ENCODE measurements at places on chromosomes 6 and 20. TPM values are rescaled to one million over a fixed set of nuclear protein-coding genes. Genes with fewer than 3 reads are reported as not detected.

GRCh38 chr6:84457276-84457675, 229.8 kb upstream of the CEP162 start:
- DNase-seq, result no peak

DNA sequence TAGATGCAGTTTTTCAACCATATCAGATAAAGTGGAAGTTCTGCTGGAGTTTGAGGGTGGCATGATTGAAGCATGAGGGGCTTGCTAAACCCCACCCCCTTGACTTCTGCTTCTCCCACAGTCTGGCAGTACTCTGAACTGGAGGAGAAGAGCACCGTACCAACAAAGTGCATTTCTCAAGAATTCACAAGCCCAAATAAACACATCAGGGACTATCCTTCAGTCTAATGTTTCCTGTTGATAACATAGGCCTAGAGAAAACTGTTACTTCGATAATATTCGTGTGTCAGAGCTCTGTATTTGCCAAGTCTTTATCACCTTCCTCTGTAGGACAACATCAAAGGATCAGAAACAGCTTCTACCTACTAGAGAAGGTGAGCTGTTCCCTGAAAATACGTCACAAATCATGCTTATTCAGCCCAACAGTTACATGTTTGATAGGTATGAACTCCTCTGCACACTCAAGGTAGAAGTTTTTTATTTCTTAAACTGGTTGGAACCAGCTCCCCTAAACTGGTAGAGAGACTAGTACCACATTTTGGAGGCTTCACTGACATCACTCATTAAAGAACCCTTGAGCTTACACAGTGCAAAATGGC, 153.2 kb upstream of the PRND start:
- DNase-seq, result no peak

MACROD2 gene
- 25.8 TPM for total RNA-seq

CALHM4 gene
- total RNA-seq, result 0.22 TPM

- DNase-seq, result no peak
Observed at GRCh38 chr6:34005901-34006531, 139.9 kb downstream of the GRM4 start.

GRCh38 chr6:10695086-10695657, 400 bp downstream of the PAK1IP1 start:
- no peak for DNase-seq

DNA sequence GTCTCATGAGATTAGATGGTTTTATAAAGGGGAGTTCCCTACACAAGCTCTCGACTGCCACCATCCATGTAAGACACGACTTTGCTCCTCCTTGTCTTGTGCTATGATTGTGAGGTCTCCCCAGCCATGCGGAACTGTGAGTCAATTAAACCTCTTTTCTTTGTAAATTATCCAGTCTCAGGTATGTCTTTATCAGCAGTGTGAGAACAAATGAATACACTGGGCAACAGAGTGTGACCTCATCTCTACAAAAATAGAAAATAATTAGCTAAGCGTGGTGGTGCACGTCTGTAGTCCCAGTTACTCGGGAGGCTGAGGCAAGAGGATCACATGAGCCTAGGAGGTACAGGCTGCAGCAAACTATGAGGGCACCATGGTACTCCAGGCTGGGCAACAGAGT, 51.3 kb downstream of the MDN1 start:
- no peak for DNase-seq

DNA sequence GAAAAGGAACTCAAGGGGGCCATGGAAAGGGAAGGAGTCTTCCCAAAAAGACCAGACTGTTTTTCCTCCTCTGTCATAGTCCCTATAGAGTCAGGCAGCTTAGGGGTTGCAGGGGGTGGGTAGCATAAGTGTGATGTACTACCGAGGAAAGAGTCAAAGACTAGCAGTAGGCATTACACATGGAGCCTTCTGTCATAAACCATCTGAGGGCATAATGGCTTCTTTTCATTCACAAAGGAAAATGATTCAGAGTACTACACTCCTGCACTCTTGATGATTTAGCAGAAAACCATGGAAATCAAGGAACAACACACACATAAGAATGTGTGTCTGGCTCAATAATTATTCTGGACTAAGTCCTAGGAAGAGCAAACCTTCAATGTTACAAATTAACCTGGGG, 14.9 kb downstream of the PLN start:
- DNase-seq, result no peak

DNA sequence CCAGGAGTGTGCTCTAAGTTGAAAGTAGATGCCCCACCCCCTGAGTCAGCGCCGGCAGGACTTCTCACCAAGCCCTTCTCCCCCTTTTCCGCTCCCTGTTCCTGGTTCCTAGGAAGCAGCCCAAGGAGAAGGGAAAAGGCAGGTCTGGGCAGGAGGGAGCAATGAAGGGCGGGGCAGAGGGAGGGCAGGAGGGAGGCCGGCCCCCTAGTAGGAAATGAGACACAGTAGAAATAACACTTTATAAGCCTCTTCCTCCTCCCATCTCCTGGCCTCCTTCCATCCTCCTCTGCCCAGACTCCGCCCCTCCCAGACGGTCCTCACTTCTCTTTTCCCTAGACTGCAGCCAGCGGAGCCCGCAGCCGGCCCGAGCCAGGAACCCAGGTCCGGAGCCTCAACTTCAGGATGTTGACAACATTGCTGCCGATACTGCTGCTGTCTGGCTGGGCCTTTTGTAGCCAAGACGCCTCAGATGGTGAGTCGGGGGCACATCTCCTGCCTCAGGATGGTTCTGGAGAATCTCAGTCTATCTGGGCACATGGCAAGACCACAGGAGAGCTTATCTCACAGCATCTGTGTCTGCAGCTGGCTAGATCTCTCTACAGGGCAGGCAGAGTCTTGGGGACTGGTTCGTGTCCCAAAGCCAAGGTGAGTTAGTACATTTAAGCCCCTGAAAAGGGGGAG, at the start of gene PROCR:
Gene PROCR (plus strand): TSS at position 320 of the 681 bp plus-strand sequence. CDS start 83 bp downstream, at position 403.
- peak; percentile 81 for DNase-seq

- peak; percentile 78 for DNase-seq
Observed at GRCh38 chr6:14290041-14290771, 172.6 kb downstream of the CD83 start.

- no peak for DNase-seq
Observed at GRCh38 chr20:58982406-58983114, 1.5 kb downstream of the NELFCD start.

- DNase-seq, result no peak
Observed at GRCh38 chr6:119591235-119591634, 241.7 kb upstream of the MAN1A1 start.

BPI gene
- 11.5 TPM for total RNA-seq

- DNase-seq, result no peak
Observed at GRCh38 chr6:83590416-83590815, 78.1 kb downstream of the PRSS35 start.

DNA sequence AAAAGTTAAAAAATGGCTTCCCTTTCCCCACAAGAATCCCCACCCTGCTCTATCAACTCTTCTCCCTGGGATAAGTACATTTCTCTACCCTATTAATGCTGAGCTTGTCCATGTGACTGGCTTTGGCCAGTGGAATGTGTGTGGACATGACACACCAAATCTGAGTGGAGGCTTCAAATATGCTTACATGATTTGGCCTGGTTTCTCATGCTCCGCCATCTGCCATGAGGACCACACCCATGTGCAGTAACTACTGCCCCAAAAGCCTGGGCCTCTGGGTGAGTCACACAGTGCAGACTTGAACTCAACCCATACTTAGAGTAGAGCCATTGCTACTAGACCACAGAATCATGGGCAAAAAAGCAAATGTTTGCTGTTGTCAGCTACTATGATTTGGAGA, 65.4 kb downstream of the PRND start:
- DNase-seq, result no peak

PSMB1 gene
- 207 TPM for total RNA-seq

- no peak for DNase-seq
Observed at GRCh38 chr6:169529931-169530751, 171.7 kb downstream of the WDR27 start.

- peak; percentile 15 for DNase-seq
Observed at GRCh38 chr6:126293891-126294524, 45.9 kb upstream of the CENPW start.

DNA sequence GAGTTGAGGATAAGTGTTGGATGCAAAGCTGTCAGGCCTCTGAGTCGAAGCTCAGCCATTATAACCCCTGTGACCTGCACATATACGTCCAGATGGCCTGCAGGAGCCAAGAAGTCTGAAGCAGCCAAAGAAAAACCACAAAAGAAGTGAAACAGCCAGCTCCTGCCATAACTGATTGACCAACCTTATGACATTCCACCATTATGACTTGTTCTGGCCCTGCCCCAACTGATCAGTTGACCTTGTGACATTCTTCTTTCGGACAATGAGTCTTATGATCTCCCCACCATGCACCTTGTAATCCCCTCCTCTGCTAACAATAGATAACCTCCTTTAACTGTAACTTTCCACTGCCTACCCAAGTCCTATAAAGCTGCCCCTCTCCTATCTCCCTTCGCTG, 133.7 kb upstream of the AGPAT4 start:
- no peak for DNase-seq

DNA sequence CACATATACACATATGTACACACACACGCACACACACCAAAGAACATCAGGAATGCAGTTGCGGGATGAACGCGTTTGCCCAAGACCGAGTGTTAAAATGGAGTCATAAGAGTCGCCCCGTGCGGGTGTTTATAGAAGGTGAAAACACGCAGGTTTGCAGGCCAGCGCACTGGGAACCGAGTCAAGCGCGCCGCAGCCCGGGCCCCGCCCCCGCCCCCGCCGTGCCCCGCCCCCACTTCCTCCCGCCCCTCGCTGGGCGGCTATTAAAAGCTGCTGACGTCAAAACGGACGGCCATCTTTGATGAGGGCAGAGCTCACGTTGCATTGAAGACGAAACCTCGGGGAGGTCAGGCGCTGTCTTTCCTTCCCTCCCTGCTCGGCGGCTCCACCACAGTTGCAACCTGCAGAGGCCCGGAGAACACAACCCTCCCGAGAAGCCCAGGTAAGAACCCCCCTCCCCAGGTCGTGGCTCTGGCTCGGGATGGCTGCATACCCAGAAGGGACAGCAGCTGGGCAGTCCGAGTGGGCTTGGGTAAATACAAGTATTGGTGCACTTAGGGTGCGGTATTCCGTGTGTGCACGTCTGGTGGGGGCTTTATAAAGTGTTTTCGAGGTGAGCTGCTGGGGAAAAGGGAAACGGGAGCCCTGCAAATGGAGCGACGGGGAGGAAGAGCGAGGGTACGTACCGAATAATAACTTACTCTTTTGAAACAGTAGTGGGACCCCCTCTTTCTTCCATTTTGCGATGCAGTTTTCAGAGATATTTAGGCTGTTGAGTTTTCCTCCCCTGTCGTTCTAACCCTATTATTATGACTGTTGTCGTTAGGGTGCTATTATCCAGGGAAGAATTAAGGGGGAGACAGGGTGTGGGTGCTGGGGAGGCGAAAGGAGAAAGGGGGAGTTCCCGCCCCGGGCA, at the start of gene SNAP25:
Gene SNAP25 (plus strand): TSS at position 295 of the 916 bp plus-strand sequence. CDS start 56,662 bp downstream, outside the sequence.
- peak; percentile 92 for DNase-seq

GRCh38 chr6:100175814-100176310, 181.8 kb upstream of the MCHR2 start:
- DNase-seq, result no peak

DNA sequence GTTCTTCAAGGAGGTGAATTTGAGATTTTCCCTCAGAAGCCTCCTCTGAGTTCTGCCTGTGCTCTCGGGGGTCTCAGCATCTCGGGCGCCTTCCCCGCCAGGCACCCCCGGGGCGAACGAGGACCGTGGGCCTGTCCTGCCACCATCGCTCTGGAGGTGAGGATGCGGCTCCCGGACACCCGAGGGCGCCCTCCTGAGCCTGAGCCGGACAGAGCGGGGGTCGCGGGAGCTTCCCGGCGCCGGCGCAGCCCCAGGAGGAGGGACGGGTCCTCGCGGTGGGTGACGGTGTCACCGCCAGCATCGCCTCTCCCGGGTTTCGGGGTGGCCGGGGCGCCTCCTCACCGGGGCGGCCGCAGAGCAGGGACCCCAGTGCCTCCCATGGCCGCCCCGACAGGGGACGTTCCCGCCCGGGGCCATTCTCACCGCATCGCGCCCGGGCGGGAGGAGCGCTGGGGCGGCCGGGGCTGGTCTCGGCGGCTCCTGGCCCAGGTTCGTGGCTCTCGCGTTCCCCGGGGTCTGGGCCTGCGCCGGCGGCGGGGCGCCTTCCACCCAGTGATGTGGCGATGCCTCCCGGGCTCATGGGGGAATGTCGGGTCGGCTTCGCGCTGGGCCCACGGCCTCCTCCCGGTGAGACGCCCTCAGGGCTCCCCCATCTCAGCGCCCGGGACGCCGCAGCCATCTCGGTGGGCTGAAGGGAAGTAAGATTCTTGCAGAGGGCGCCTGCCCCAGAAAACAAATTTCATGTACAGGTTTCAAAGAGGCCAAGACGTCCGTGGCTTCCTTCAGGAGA, 210.5 kb downstream of the ERMARD start:
- peak; percentile 69 for DNase-seq

DNA sequence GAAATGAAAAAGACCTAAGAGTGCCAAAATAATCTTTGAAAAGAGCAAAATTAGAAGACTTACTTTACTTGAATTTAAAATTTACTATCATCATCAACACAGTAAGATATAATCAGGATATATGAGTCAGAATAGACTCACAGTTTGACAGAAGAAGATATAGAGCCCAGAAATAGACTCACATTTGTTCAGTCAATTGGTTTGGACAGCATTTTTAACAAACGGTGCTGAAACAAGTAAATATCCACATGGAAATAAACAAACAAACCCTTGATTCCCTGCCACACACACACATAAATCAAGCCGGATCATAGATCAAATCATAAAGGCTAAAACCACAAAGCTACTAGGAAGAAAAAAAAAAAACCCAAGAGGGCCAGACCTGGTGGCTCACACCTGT, 291.1 kb downstream of the ADGRG6 start:
- no peak for DNase-seq

DNA sequence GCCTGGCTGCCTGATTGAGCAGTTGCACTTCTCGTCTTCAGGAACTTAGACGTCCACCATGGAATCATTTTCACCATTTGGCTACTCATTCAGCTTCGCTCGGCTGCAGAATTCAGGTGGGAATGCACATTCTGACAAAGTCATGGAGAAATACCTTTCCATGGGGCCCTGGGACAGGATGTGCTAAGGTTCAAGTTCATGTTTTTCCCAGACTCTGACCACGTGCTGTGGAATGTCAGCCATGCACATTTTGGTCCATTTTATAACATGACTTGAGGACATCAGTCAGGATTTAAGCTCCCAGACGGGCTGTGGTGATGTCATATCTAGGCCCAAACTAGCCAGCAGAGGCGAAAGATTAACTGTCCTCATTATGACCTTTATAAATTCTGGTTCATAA, 205.3 kb downstream of the TBXT start:
- DNase-seq, result no peak

DNA sequence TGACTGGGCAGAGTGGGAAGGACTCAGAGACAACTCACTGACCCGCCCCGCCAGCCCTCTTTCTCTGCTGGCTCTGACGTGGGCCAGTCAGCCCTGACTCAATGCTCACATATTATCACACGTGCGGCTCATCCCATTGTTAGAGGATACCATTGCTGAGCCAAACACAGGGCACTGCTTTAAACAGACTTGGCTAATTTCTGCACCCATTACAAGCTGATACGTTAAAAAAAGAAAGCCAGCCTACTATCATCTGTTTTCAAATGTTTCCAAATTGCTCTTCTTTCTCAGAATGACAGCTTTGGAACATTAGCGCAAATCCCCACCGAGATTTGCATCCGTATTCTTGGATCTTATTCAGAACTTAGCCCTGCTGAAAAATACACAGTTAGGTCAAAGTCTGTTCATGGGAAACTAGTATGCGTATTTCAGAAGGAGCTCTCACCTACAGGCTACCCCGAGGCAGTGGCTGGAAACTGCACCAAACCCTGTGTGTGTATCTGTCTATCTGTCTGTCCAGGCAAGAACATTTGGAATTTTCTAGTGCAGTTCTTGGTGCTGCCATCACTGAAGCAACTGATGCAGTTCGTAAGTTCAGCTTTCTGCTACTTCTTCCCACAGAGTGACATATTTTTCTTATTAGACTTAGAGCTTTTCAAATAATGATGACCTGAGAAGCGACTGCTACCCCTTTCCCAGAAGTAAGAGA, 32.8 kb downstream of the RAMACL start:
- peak; percentile 56 for DNase-seq

Measured in spinal cord (tissue), 10 donors.